ENCODE measurements at places on chromosomes 5 and 9.

- DNase-seq = no peak
Observed at GRCh38 chr5:99449786-99450185, 521.0 kb upstream of the CHD1 start.

GRCh38 chr9:114913656-114914055, 16.7 kb downstream of the TNFSF8 start:
- DNase-seq = no peak

GRCh38 chr9:122477346-122477745, 380 bp downstream of the OR1J1 start:
- no peak for DNase-seq

GRCh38 chr5:170632266-170632984, 128.6 kb downstream of the KCNIP1 start:
- DNase-seq = no peak

- no peak for DNase-seq
Observed at GRCh38 chr5:171574376-171574775, 154.9 kb downstream of the FGF18 start.

DNA sequence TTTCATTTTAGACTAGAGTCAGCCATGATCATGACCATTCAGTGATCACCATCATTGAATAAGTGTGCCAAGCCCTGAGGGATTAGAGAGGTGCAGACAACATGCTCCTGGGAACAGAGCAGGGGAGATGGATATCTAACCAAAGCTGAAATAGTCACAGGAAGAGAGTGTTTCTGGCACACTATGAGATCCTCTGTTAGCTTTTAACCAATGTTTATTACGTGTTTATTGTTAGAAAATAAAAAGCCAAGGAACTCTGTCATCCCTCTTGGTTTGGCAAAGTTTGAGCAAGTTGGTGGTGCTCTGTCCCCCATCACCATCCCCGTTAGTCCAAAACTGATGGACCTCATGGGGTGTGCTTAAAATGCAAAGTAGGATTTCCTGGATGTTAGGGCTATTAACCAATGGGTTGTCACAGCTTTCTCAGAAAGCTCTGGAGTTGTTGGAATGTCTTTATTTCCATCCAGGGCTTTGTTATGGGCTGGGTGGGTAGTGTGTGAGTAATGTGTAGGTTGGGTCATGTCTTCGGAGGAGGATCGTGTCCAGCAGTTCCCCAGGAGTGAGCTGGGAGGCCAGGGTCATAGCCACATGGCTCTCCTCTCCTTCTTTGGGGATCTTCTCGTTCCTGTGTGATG, 34.9 kb downstream of the SLC28A3 start:
- no peak for DNase-seq

GRCh38 chr5:14090755-14091154, 52.4 kb upstream of the TRIO start:
- DNase-seq = no peak

GRCh38 chr9:132005899-132006298, 73.8 kb downstream of the MED27 start:
- no peak for DNase-seq

GRCh38 chr5:146337264-146337904, 1.3 kb upstream of the POU4F3 start:
- no peak for DNase-seq

GRCh38 chr5:148387325-148387724, 3.6 kb downstream of the FBXO38 start:
- DNase-seq = no peak

GRCh38 chr5:150542933-150543445, 35.1 kb downstream of the NDST1 start:
- DNase-seq = no peak

DNA sequence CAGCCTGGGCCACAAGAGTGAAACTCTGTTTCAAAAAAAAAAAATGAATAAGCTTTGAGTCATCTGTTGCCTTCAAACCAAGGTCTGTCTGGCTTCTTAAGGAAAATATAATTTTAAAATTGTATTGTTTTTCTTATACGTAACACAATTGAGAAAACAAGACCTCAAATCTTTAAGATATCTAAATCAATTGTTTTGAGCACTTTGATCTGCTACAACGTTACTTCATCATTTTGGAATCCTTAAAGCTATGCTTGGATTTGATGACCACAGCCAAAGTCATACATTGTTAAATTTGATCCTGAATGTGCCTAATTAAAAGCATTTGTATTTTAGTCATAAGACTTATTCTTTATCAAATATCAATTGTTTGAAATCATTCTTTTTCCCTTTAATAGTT, 37.7 kb upstream of the VCAN start:
- DNase-seq = no peak

GRCh38 chr5:41465493-41466171, 44.8 kb downstream of the PLCXD3 start:
- no peak for DNase-seq

GRCh38 chr9:136193127-136193890, 11.6 kb downstream of the LHX3 start:
- no peak for DNase-seq

- DNase-seq = no peak
Observed at GRCh38 chr5:121164632-121165031, 687.0 kb upstream of the FTMT start.

DNA sequence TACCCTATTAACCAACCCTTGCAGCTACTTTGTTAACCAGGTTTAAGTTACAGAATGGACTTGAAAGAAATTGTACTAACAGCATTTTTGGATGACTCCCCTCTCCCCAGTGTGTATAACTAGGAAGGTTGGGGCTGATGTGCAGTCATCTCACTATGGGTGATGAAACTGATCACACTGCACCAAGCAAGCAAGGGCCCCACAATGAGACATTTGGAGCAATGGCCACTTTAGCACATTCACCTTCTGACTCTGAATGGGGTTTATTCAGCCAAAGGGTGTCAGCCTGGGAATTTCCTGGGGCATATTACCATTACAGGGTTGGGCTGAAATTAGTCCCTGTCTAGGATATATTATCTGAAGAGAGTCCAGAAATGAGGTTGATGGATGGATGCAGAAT, 18.7 kb upstream of the CYFIP2 start:
- no peak for DNase-seq

DNA sequence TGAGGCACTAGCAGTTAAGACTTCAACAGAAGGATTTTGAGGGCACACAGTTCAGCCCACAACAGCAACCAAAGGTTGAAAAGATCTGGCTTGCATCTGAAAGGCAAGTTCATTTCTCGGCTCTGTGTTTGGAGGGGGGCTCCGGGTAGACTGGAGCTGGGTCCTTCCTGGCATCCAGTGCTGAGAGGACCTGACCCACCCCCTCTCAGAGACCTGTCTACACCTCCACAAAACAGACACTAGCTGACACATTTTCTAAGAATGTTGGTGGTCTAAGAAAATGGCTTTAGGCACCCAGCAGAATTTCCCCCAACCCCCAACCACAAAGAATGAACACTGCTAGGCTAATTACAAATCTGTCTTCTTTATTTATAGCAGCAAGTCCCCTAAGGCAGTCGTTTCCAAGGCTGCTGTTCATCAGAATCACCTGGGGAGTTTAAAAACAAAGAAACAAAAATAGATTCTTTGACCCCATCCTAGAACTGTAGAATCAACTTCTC, 6.2 kb upstream of the PTCH1 start:
- no peak for DNase-seq

- DNase-seq = no peak
Observed at GRCh38 chr5:10719965-10720364, 41.1 kb downstream of the DAP start.

DNA sequence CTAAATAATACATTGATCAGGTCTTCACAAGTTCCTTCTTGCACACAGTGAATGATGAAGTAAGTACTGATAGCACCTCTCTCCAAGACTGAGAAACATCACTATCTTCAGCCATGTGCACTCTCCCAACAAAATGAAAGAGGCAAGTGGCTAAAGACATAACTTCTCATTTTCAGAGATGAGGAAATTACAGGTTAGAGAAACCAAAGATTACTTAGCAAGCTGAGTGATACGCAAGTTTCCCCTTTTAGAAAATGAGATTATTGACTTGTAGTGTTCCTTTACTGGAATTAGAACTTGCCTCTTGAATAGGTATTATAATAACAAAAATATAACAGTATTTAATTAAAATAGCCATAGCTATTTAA, 21.6 kb downstream of the CEMIP2 start:
- no peak for DNase-seq

DNA sequence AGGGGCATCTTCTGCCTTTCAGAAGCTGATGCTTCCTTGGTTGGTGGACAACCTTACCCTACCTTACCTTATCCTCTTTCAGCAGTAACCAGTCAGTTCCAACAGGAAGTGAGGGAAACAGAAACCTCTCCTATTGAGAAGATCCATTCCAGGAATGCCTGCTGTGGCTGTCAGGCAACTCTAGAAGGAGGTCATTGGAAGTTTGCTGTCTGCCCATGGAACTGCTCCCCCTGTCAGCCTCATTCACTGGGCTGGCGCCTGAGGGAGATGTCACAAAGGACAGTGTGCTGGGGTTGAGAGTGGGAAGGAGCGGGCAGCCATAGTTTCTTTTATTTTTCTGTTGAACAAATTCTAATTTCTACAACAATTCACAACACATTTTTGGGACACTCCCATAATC, 54.7 kb downstream of the IRX1 start:
- DNase-seq = no peak
